ENCODE measurements at places on chromosomes 1 and 21. TPM values are rescaled to one million over a fixed set of nuclear protein-coding genes. Genes with fewer than 3 reads are reported as not detected.

Gene A3GALT2
- not detected for total RNA-seq

Gene S100A2
- not detected for total RNA-seq

DNA sequence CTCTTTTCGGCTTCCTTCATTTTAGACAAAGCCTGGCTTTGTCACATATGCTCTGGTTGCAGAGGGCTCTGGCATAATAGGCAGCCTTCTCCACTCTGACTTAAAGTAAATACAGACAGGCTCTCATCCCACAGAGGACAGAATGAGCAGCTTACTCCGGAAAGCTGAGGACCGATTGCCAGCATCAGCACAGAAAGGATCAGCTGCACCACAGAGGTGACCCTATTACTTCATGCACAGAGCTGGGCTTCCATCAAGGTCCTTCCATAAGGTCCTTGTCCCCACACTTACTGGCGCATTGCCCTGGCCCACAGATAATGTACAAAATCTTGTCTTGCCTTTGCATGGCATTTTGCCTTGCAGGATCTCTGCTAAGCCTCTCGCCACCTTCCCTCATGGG, 67.6 kb downstream of the SEC16B start:
- DNase-seq: no peak

DNA sequence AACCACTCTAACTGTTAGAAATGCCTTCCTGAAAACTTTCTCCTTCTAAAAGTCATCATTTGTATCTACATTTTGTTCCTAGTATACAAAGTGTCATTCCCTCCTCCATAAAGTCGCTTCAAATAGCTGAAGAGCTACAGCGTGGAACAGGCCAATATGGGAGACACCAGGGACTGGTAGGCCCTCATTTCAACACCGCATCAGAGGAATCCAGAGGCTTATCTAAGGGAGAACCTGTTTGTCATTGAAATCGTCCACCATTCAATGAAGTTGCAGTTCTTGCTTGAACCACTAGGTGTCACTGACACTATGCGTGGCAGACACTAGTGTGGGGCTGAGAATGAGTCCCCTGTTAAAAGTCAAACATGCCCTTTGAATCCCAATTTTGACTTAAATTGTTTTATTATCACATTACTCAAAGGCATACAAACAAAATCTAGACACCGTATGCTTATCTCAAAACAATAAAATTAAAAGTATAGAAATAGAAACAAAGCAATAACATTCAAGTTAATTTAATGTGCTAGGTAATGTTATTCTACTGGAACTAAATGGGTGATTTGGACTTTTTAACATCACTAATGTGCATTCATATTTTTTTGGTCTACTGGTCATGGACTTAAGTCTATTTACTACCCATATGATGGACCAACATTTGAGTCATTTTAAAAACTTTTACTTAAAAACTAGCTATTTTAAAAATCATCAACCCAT, 182.3 kb downstream of the FCRL5 start:
- no peak for DNase-seq

Gene ANKRD45
- 0.28 TPM for total RNA-seq

DNA sequence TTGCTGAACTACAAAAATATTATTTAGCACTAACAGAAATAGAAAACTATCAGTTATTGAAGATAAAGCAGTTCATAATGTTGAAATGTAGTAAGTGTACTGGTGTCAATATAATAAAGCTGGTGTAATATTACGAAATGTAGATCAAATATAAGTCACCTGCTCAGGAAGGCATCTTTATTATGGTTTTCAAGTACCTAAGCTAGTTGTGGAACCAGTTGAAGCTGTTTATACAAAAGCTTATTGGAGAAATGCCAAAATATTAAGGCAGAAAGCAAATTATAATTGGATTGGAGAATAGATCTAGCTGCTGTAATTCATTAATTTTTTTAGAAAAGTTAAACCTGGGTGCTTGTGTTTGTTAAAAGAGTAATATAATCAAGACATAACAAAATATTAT, 6.2 kb upstream of the MARK1 start:
- no peak for DNase-seq

DNA sequence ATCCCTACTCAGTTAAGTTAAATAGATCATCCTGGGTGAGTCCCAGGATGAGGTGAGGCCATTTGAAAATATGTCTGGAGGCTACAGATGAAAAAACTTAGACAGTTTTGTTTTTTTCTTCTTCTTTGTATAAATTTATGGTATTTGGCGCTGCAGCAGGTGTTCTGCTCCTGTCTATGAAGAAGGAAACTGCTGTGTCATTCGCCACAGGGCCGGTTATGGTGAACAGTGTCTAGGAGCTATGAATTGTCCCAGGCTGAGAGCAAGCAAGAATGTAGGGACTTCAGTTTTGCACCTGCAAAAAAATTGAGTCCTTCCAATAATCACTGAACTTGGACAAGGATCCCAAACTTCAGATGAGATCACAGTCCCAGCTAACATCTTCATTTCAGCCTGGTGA, 674.3 kb upstream of the RGS18 start:
- no peak for DNase-seq

DNA sequence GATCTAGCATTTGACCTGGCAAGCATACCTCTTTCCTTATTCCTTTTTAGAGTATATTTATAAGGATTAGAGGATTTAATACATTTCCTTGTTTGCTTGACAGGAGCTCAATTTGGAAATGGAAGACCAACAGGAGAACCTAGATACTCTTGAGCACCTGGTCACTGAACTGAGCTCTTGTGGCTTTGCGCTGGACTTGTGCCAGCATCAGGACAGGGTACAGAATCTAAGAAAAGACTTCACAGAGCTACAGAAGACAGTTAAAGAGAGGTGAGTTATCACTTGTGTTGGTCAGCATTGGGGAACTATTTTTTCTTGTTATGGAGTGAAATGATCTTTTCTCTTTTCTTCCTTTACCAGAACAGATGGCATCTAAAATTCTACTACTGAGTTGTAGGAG, 123.4 kb upstream of the BMP8A start:
- DNase-seq: no peak

- DNase-seq: no peak
Measured at GRCh38 chr1:57424231-57425027, 569 bp upstream of the DAB1 start.

Gene S100A14
- total RNA-seq: not detected

GRCh38 chr1:154760469-154760933, 109.6 kb downstream of the KCNN3 start:
- peak; percentile 94 for DNase-seq

All from activated naive CD8-positive, alpha-beta T cell treated with anti-CD3 and anti-CD28 coated beads, Interleukin-2, amount 10 ng/mL, durations not matched to agents 7 days and 5 days (primary cell).